ENCODE measurements at places on chromosomes 11 and 22.

- peak; percentile 59 for DNase-seq
Observed at GRCh38 chr22:41596776-41597634, 7.4 kb upstream of the PMM1 start.

DNA sequence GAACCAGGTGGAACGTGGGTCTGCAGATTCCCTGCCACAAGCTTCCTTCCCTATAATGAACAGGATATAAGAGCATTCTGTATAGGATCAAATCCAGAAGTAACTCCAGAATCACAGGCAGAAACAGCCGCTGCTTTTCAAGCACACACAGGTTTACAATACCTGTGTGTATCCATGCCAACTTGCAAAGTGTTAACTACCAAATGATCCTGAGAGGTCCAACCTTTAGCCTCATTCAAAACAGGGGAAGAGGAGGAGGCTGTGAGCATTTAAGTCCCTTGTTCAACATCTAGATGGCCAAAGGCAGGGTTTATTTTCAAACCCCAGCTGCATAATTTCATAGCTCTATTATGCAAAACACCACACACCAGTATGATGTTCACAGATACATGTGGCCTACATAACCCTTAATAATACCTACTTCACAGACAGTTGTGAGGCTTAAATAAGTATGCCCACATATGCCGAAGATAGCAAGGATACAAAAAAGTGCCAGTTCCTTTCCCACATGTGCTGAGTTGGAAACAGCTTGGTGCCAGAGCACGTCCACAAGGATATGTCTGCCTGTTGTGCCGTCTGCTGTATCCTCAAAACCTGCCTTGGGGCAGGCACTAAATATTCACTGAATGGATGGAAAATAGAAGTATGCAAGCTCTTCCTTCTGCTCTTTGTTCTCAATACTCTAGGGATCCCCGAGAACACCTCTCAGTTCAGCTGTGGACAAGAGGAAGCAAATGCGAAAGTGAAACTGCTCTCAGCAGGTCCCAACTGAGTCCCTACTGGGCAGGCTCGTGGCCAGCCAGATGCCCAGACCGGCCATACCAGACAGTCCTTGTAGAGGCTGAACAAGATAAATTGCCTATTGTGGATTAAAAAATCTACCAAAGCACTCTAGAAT lies 66.8 kb downstream of the LARGE1 start:
- no peak for DNase-seq

DNA sequence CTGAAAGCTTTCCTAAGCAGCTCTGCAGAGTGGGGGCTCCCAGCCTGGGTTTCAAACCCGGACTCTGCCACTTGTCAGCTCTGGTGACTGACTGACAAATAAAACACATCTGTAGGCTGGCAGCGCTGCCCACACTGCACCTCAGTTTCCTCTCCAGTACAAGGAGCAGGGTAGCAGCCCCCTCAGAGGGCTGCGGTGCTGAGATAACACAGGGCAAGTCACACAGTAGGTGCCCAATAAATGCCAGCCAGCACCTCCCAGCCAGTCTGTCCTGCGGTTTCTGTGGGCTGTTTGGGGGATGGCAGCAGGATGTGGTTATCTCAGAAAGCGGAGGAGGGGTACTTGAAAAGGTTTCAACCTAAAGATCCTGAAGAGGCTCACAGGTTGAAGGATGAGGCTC lies 1.5 kb downstream of the SYT12 start:
- no peak for DNase-seq

- DNase-seq, result no peak
Observed at GRCh38 chr11:119859684-119860083, 130.7 kb upstream of the NECTIN1 start.

DNA sequence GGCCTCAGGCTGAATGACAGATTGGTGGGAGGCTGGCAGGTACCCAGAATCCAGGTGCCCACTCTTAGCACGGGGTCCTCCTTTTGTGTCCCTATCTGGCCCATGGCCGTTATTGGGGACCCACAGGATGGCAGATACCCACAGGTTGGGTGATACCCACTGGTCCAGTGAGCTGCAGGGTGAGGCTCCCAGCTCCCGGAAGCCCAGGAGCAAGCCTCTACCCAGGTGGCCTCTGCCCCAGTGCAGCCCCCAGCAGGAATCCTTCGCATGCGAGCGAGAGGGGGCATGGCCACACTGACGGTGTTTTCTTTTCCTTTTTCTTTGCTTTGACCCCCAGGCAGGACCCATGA lies 116.1 kb downstream of the PHF21B start:
- no peak for DNase-seq

DNA sequence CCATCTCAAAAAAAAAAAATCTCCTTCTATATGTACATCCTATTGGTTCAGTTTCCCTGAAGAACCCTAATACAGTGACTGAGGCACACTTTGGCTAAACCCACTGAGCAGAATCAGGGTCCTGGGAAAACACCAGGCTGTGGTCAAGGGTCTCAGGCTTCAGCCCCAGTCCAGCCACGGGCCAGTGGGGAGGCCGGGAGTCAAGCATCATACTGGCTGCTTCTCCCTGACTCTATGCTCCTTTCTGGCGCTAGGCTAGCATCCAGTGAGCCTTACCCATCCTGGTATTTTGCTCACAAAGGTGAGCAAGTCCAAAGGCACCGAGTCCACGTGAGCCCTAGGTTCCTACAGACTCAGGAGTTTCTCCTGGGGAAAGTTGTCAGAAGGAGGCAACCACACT lies 752.5 kb downstream of the BRD1 start:
- no peak for DNase-seq

DNA sequence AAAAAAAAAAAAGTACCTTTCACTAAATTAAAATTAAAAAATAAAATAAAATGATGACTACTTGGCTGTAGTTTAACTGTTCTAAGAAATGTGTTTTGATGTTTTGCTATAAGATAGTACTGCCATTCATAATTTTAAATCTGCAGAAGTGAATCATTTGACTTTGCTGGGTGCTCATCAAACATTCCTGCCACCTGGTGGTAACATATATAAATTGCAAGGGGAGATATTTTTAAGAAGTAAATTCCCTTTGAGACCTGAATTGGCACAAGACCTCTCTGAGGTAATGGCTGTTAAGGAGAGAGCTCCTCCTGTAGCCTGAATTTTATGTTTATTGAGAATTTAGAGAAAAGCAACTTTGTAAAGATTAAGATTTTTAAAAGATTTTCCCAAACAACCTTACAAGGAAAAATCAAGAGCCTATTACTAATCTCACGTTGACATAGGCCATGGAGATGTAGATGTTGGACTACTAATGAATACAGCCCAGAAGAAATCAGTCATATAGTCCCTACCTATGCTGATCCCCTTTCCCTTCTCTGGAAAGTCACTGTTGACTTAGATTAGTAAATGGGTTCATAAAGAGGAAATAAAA lies 11.9 kb upstream of the NARS2 start:
- peak; percentile 43 for DNase-seq

GRCh38 chr11:67441731-67442351 lies 1.4 kb downstream of the CORO1B start:
- no peak for DNase-seq
